ENCODE measurements at places on chromosomes 12 and 14. TPM values are rescaled to one million over a fixed set of nuclear protein-coding genes. Genes with fewer than 3 reads are reported as not detected.

Gene HOXC4
- 2.5 TPM for total RNA-seq

Gene TMEM229B
- 0.21 TPM for total RNA-seq

Gene TCL1B
- total RNA-seq = not detected

DNA sequence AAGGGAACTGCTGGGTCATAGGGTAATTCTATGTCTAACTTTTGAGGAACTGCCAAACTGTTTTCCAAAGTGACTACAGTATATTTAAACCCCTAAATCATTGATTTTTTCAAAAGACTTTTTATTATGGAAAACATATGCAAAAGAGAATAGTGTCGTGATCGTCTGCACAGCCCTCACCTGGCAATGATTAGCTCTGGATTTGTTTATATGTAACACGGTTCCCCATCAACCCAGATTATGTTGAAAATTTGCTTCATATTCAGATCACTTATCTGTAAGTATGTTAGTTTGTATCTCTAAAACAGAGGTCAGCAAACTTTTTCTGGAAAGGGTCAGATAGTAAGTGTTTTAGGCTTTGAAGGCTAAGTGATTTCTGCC, 52.7 kb downstream of the CCDC92 start:
- DNase-seq = no peak

- DNase-seq = no peak
Observed at GRCh38 chr14:65034021-65034420, 47.3 kb downstream of the FNTB start.

GRCh38 chr12:126607867-126608266, 1542.6 kb downstream of the AACS start:
- DNase-seq = no peak

GRCh38 chr12:109967383-109968031, 28.7 kb downstream of the GIT2 start:
- DNase-seq = no peak

- DNase-seq = no peak
Observed at GRCh38 chr12:15580431-15580830, 208.8 kb downstream of the EPS8 start.

GRCh38 chr12:4707306-4707705, 12.9 kb upstream of the GALNT8 start:
- DNase-seq = no peak

- no peak for DNase-seq
Observed at GRCh38 chr14:98953551-98954348, 318.2 kb downstream of the BCL11B start.

DNA sequence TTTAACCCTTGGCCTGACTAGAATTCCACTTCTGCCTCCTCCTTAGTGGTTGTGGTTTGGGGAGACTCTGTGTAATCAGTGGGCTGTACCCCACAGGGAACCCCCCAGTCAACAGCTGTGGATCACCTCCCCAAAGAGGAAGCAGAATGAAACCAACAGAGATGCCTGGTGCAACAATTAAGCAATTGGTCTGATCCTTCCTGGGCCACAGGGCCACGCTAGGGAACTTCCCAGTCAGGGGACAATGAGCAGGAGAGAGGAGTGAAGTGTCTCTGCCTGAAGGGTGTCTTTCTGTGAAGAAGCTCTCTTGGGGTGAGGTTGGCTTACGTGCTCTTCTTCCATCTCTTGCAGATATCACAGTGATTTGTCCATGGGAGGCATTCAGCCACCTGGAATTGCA, 8.2 kb downstream of the PDE6H start:
- no peak for DNase-seq

DNA sequence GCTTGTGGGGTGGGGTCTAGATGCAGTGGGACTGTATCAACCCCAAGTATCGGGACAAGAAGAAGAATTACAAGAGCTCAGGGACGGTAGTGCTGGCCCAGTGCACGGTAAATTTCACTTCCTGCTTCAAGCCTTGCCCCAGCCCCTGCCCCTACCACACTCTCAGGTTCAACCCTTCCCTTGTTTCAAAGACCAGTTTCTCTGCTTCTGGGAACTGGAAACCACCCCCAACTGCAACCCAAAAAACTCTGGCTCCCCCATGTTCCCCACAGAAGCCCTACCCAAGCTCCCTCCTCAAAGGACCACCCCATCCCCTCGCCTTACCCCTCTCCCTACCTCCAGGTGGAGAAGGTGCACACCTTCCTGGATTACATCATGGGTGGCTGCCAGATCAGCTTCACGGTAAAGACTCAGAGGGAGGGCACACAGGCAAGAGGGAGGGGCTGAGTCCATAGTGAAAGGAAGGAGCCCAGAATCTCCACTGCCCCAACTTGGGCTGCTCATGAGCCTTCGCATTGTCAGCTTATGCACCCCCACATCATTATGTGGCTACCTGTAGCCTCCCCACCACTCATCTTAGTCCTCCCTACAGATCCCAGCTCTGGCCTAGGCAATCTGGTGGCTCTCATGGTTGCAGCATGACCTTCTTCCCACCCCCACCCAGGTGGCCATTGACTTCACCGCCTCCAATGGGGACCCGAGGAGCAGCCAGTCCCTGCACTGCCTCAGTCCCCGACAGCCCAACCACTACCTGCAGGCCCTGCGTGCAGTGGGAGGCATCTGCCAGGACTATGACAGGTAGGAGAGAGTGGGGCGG, 4.3 kb downstream of the CPNE6 start:
- no peak for DNase-seq

Data from kidney epithelial cell (primary cell).